ENCODE measurements at places on chromosomes 3 and 15.

- no peak for DNase-seq
Measured at GRCh38 chr3:141089339-141090152, 38.4 kb downstream of the SPSB4 start.

GRCh38 chr3:24048843-24049242 is 103.8 kb downstream of the NR1D2 start:
- DNase-seq = no peak

DNA sequence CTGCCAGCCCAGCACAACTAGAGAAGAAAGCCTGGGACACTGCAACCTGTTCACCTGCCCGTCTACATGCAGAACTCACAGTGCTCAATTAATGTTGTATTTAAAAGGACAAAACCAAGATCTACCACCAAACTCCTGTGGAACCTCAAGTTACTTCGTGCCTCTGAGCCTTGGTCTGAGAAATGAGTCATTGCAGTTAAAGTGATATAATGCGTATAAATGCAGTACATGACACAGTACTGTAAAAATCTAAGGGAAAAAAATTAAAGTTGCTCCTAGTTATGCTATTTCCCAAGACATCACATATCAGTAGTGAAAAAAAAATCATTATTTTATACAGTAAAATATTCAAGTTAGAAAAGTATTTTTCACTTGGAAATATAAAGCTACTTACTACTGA is 138.9 kb downstream of the ZIC4 start:
- DNase-seq = no peak

- peak; percentile 3 for DNase-seq
Measured at GRCh38 chr3:150286390-150287147, 121.5 kb upstream of the TSC22D2 start.

GRCh38 chr15:34436126-34436955 is 1.3 kb downstream of the GOLGA8A start:
- DNase-seq = peak; percentile 43
